Heart left ventricle (tissue), 16 donors: ENCODE measurements at places on chromosomes 13 and 19. TPM values are rescaled to one million over a fixed set of nuclear protein-coding genes. Genes with fewer than 3 reads are reported as not detected.

DNA sequence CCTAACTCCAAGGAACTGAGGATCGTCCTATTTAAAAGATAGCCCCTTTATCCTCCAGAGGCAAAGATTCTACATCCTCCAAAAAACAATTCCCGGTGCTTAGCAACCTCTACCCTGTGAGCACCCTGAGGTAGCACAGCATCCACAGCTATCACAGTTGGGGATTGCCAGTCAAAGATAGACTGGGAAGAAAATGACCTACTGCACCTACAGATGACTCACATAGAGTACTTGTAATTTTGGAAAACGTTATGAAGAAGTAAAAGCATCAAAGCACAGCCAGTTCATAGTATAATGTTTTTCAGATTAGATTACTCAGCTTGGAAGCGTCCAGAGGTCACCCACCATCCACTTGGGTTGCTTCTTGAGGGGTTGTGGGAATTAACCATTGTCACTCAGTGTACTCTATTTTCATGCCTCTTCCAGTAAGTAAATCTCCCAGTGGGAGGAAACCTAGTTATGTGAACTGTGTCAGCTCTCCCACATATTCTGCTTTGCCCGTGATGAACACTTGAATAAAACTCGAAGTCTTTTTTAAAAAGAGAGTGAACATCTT is 8.9 kb upstream of the FAM124A start:
- no peak for DNase-seq

GRCh38 chr19:2711172-2711874 is 8.8 kb upstream of the GNG7 start:
- DNase-seq = no peak

GRCh38 chr19:30722186-30722585 is 350.0 kb downstream of the ZNF536 start:
- DNase-seq = no peak

- no peak for DNase-seq
Observed at GRCh38 chr19:50344661-50345318, 15.6 kb upstream of the KCNC3 start.

DNA sequence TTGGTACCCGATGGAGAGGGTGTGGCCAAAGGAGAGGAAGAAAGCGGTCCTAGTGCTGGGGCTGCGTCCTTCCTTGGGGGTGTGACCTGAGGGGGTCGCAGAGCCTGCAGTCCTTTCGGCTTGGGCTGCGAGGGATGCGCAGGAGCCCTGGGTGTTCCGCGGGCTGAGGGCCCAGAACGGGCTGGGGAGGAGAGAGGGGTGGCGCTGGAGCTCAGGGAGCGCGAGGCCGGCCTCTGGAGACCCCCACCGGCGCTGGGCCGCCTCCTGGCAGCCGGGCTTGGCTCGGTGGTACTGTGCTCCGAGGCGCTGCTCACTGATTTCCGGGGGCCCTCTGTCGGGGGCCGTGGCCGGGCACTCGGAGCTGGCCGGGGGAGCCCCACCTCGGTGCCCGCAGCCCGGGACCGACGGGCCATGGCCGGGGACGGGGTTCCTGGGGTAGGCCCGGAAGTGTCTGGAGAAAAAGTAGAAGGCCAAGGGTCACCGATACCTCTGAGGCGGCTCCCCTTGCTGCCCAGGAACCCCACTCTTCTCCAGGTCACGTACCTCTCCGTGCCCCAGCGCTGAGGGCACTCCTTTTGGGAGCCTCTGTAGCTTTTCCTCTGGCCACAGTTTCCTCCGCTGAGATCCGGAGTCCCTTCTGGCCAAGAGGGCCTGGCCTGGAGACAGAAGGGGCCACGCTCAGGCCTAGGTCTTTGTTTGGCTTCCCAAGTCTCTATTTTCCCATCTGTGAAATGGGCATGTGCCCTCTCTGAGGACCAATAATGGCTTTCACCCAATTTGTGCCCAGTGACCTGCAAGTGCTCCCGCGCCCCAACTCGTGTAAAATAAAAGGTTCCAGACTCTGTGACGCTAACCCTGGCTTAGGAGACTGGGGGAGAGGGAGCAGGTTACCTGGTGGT is 1.6 kb downstream of the PRR36 start:
- DNase-seq = no peak

ZBTB7A gene
- 14.7 TPM for polyA plus RNA-seq

RUBCNL gene
- 0.29 TPM for polyA plus RNA-seq

PCDH9 gene
- 3.0 TPM for polyA plus RNA-seq
